Nephron progenitor cell (in vitro differentiated cells): ENCODE measurements at places on chromosomes 12 and 14.

GRCh38 chr14:58276208-58276607 is 22.1 kb upstream of the ARID4A start:
- DNase-seq = no peak

DNA sequence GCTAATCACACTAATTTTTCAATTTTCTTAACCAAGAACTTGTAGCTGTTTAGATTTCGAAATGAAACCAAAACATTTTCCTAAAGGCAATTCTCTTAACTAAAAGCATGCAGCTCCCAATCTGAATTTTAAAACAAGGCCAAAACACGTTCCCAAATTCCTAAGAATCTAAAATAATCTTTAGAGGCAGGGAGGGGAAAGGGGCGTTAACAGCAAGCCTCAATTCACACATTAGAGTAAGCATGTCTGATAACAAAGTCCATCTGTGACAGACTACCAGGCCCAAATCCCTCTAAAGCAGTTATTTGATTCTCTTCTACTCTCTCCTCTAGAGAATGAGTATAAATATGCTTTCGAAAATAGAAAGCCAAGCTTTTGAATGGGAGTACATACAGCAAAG is 754 bp downstream of the ATG14 start:
- no peak for DNase-seq

- DNase-seq = no peak
Measured at GRCh38 chr14:69398818-69399210, 322 bp downstream of the SLC39A9 start.

DNA sequence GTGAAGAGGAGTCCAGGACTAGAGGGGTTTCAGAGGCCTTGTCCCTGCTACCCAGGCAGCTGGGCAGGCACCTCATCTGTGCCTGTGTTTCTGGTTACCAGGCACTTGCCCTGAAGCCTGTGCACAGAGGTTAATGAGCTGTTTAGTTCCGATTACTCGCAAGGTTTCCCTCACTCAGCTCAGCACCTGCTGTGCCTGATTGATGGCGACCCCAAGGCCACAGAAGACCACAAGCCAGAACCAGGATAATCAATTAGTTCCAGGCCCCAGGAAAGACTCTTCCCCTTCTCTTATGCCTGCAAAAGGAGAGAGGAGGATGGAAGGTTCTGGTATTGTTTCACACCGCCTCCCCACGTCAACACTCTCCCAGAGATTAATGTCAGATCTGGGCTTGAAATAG is 88.8 kb upstream of the NOS1 start:
- peak; percentile 66 for DNase-seq

DNA sequence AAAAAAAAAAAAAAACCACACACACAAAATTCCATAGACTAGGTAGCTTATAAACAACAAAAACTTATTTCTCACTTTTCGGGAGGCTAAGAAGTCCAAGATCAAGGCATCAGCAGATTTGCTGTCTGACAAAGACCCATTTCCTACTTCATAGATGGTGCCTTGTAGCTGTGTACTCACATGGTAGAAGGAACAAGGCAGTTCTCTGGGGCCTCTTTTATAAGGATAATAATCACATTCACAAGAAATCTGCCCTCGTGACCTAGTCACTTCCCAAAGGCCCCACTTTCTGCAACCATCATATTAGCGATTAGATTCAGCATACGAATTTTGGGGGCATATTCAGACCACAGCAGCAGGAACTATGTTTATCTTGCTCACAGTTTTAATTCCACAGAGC is 54.9 kb downstream of the STXBP6 start:
- no peak for DNase-seq

DNA sequence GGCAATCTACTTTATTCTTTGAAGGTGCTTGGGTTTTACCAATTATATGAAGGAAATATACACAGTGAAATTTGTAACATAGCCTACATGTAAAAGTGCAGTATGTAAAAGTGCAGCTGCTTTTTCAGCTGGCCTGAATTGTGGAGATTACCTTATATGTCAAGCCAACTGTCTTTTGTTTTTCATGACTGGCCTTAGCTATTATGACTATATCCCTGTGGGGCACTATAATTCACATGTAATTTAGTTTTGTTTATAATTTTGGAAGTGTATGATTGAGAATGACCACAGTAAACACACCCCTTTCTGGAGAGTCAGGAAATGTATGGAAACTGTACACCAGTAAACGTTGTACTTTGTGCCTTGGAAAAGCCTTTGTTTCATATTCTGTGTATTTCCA is 435.0 kb upstream of the STXBP6 start:
- no peak for DNase-seq

- DNase-seq = no peak
Measured at GRCh38 chr12:103161582-103162362, 204.3 kb downstream of the ASCL1 start.

- DNase-seq = peak; percentile 31
Measured at GRCh38 chr14:21940887-21941856, 267.6 kb upstream of the OR4E1 start.

DNA sequence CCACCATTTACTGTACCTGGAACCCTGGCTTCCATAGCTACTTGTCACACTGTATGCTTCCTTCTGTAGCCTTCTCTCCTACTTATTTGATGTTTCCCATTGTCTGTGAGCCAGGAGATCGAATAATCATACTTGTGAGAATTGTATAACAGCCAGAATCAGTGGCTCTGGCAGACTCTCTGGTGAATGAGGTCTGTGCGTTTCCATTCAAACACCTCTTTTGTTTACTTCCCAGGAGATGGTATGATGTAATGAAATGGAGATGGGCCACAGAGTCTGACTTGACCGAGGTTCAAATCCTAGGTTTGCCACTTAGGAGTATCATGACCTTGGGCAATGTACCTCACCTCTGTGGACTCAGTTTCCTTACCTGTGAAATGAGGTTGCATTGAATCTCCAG is 35.7 kb upstream of the CLMN start:
- DNase-seq = no peak

DNA sequence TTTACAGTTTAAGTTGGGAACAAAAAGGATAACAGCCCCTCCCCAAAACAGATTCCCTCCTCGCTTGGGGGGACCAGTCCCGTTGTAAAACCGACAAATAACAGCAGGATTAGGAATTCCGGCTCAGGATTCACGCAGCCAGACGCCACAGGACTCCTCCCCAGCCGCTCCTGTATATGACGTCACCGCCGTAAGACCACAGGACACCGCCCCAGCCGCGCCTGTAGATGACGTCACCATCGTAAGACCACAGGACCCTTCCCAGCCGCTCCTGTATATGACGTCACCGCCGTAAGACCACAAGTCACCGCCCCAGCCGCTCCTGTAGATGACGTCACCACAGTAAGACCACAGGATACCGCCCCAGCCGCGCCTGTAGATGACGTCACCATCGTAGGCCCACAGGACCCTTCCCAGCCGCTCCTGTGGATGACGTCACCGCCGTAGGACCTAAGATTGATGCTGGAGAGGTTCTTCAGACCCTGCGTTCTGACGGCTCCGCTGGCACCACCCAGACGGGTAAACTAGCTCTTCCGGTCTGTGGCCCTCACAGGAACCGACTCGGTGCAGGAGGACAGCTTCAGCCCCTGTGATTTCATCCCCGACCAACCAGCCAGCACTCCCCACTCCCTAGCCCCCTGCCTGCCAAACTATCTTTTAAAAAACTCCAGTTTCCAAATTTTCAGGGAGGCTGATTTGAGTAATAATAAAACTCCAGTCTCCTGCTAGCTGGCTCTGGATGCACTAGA is 43.9 kb upstream of the FBRSL1 start:
- DNase-seq = peak; percentile 68

DNA sequence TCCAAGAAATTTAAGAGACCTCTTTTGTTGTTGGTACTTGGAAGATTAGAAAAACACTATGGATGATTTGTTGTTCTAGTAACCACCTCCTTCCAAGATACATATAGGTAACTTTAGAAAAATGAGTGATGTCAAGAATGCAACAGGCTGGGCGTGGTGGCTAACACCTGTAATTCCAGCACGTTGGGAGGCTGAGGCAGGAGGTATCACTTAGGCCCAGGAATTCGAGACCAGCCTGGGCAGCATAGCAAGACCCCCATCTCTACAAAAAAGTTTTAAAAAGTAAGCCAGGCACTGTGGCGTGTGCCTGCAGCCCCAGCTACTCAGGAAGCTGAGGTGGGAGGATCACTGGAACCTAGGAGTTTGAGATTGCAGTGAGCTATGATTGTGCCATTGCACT is 97.8 kb downstream of the PCNX1 start:
- DNase-seq = no peak

DNA sequence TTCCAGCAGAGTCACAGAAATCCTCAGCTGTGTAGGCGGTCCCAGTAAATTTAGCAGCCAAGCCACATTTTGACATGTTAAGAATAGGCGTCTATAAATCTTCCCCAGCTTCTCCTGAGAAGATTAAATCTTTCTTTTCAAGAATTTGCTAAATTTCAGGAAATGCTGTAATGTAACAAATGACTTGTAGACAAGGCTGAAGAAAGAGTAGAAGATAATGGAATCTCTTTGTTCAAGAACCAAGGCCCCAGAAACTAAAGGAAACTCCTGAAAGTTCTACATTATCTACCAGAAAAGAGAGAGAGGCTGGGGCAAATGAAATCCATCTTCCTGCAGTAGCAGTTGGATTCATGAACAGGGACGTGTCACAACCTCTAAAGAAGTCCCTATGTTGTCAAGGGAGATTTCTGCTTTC is 760.3 kb downstream of the NOVA1 start:
- DNase-seq = no peak

- DNase-seq = peak; percentile 29
Measured at GRCh38 chr12:44000309-44000952, 164.6 kb downstream of the TMEM117 start.

GRCh38 chr14:96445844-96446710 is 54.1 kb downstream of the AK7 start:
- DNase-seq = no peak

- DNase-seq = no peak
Measured at GRCh38 chr12:93645702-93646101, 31.5 kb upstream of the CRADD start.

DNA sequence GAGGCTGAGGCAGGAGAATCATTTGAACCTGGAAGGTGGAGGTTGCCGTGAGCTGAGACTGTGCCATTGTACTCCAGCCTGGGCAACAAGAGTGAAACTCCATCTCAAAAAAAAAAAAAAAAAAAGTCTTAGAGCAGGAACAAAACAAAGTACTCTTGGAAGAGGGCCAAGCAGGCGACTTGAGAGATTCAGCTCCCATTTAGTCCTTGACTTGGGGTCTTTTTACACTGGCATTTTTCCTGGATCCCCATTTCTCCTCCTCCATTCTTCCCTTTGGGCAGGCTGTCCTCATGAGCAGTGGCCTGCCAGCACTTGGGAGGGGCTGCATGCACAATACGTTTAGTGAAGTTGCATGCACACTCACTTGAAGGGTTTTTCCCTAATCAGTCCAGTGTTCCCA is 72.9 kb downstream of the C14orf132 start:
- DNase-seq = no peak

DNA sequence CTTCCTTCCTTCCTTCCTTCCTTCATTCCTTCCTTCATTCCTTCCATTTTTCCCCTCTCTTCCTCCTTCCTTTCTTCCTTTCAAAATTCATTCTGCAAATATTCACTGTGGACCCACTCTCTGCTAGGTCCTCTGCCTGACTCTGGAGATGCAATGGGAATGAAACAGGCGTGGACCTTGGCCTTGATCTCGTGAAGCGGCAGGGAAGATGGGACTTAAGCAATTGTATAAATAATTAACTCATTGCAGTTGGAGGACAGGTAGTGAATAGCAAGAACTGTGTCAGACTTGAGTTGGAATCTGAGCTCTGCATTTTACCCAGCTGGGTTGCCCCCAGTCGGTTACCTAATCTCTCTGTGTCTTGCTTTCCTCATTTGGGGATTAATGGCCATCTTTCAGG is 230.6 kb upstream of the LHX5 start:
- no peak for DNase-seq

DNA sequence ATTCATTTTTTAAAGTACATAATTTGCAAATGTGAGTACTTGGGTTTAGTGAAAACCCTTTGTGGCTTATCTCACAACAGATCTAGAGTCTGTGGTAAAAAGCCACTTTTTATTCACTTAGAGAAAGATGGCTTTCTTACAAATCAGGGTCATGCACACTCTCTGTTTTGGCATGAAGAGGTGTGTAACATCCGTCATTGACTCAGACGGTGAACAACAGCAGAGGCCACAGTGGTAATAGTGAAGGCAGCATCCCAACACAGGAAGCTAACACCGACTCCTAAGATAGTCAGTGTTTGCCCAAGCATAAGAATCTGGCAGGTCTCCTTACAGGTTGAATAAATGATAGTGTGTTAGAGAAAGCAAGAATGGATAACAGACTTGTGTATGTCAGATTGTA is 593.0 kb downstream of the SOX5 start:
- DNase-seq = no peak

DNA sequence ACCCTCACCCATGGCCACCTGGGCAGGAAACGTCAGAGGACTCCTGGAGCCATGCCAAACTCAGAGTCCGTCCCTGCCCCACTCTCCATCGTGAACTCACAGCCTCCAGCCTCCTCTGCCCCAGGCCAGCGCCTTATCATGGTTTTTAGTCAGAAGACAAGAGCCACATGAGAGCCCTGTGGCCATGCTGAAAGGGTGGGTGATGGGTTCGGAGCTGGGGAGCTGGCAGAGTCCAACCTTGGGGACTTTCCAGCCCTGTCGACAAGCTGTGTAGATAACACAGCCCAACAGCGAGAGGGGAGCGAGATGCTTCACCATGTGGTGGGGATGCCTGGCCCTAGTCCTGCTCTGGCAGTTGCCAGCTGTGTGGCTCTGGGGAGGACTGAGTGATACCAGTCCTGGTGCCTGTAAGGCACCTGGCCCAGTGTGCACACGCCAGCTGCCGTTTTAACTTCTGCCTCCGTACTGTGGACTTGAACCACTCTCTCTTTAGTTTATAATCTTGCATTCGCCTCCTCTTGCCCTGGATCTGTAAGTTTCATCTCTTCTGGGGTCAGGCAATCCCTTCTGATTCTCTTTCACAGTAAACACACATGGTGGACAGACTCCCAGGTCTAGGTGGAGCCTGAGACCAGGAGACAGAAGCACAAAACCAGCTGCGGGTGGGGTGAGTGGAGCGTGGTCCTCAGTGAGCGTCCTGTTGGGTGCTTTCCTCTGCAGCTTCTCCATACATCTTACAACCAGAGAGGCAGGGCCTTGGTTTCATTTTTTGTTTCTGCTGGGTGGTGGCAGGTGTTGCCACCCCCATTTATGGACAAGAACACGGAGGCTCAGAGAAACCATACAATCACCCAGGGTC is 55.3 kb downstream of the RIN3 start:
- DNase-seq = no peak

- DNase-seq = no peak
Measured at GRCh38 chr12:114194956-114195355, 211.0 kb downstream of the TBX5 start.

GRCh38 chr12:53725824-53726223 is 1.4 kb downstream of the CALCOCO1 start:
- DNase-seq = no peak

GRCh38 chr14:69137843-69138535 is 14.9 kb downstream of the DCAF5 start:
- no peak for DNase-seq

GRCh38 chr12:99059824-99060511 is 414.9 kb downstream of the APAF1 start:
- peak; percentile 26 for DNase-seq

GRCh38 chr12:109458086-109458485 is 19.0 kb downstream of the KCTD10 start:
- no peak for DNase-seq
